ENCODE measurements at places on chromosomes 2 and 18. TPM values are rescaled to one million over a fixed set of nuclear protein-coding genes. Genes with fewer than 3 reads are reported as not detected.
A peak's percentile ranks its signal among the peaks of the same experiment; 100 is the strongest.

Gene CCBE1
- not detected for polyA plus RNA-seq

Gene ASB18
- polyA plus RNA-seq, result not detected

Gene TUBA4B
- not detected for polyA plus RNA-seq

Gene ANKRD62
- not detected for polyA plus RNA-seq

Gene TMEM247
- not detected for polyA plus RNA-seq

Gene MAB21L4
- polyA plus RNA-seq, result not detected

Gene NIFK
- 72.0 TPM for polyA plus RNA-seq

Gene COL4A4
- polyA plus RNA-seq, result 0.57 TPM

Gene CCDC178
- not detected for polyA plus RNA-seq

Gene ELOA2
- not detected for polyA plus RNA-seq

Gene DIS3L2
- 6.0 TPM for polyA plus RNA-seq

Gene CDK15
- not detected for polyA plus RNA-seq

DNA sequence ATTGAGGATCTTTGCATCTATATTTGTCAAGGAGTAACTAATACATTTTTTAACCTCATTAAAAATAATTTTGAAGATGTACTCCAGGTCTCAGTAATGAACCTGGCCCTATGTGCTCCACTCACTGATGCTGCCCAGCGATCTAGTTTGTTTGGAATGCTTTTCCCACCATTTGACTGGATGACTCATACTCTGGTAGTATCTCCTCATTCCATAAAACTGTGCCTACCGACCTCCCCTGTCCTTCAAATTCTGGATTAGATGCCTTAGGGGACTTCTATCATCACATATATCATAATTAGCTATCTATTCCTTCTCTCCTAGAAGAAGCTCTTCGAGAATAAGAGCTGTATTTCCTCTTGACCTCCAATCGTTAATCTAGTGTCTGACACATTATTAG, 83.8 kb downstream of the FAM117B start:
- H3K27ac ChIP-seq, result peak overlapping the region; percentile 10
- H3K27me3 ChIP-seq, result no peaks in the 10 kb centered on the region
- H3K4me1 ChIP-seq, result peaks cover 54% of the 10 kb centered on the region
- peaks cover 14% of the 10 kb centered on the region for H3K36me3 ChIP-seq
- peak overlapping the region; percentile 30 for H3K4me3 ChIP-seq

GRCh38 chr2:107984707-107985106, 1.6 kb upstream of the SLC5A7 start:
- H3K27ac ChIP-seq, result no peak overlapping the region
- no peak for DNase-seq
- H3K4me1 ChIP-seq, result no peaks in the 10 kb centered on the region
- H3K27me3 ChIP-seq, result peaks cover 24% of the 10 kb centered on the region
- no peak overlapping the region for H3K4me3 ChIP-seq
- no peaks in the 10 kb centered on the region for H3K36me3 ChIP-seq

DNA sequence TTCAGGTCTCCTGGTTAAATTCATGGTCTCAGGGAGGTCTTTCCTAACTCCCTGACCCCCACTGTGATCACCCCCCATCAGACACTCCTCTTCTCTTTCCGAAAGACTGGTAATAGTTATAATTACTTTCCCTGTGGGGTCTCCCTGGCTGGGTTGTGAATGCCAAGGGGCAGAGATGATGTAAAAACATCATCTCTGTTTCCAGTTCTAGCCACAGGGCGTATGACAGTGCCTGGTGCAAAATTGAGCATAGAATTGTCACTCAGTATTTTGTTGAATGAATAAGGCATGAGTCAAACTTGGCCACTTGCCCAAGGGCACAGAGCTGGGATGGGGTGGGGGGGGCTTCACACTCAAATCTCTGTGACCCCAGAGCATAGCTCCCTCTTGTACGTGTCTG, 65.2 kb downstream of the LTBP1 start:
- H3K4me1 ChIP-seq, result no peaks in the 10 kb centered on the region
- no peak overlapping the region for H3K4me3 ChIP-seq
- no peak overlapping the region for H3K27ac ChIP-seq
- H3K36me3 ChIP-seq, result no peaks in the 10 kb centered on the region

DNA sequence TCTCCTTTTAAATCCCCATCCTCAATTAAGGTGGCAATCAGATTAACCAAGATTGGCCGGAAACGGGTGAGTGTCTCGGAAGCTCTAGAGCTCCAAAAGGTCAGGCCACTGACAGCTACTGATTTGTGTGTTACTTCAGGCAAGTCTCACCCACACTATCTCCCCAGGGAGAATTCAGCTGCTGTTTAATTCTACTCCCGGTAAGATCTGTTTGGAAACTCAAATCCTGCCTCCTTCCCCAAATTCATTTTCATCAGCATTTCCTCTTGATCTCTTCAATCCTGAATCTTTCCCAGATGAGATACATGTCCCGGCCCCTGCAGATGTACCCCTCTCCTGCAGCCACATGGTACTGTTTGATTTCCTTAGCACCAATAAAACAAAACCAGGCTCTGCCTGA, 34.9 kb downstream of the EFR3B start:
- H3K27me3 ChIP-seq, result peaks cover 5% of the 10 kb centered on the region
- peaks cover 6% of the 10 kb centered on the region for H3K4me1 ChIP-seq
- H3K4me3 ChIP-seq, result no peak overlapping the region
- DNase-seq, result no peak
- H3K27ac ChIP-seq, result no peak overlapping the region

- H3K27ac ChIP-seq, result no peak overlapping the region
- H3K4me1 ChIP-seq, result no peaks in the 10 kb centered on the region
- H3K27me3 ChIP-seq, result no peaks in the 10 kb centered on the region
- no peaks in the 10 kb centered on the region for H3K36me3 ChIP-seq
- DNase-seq, result no peak
Measured at GRCh38 chr18:41170346-41170745, 784.7 kb upstream of the PIK3C3 start.

GRCh38 chr2:187224989-187225388, 223.1 kb downstream of the CALCRL start:
- no peak overlapping the region for H3K4me3 ChIP-seq
- no peak overlapping the region for H3K27ac ChIP-seq
- DNase-seq, result no peak

- H3K4me1 ChIP-seq, result peaks cover 16% of the 10 kb centered on the region
- no peaks in the 10 kb centered on the region for H3K36me3 ChIP-seq
- H3K27ac ChIP-seq, result no peak overlapping the region
- H3K27me3 ChIP-seq, result no peaks in the 10 kb centered on the region
Measured at GRCh38 chr18:9092665-9093064, 9.8 kb upstream of the NDUFV2 start.

GRCh38 chr2:25885933-25886332, 7.6 kb upstream of the ASXL2 start:
- H3K36me3 ChIP-seq, result no peaks in the 10 kb centered on the region
- no peak for DNase-seq
- no peak overlapping the region for H3K27ac ChIP-seq
- H3K4me3 ChIP-seq, result no peak overlapping the region
- peaks cover 5% of the 10 kb centered on the region for H3K4me1 ChIP-seq

GRCh38 chr18:76953156-76953555, 130.8 kb downstream of the ZNF236 start:
- no peak overlapping the region for H3K27ac ChIP-seq
- H3K27me3 ChIP-seq, result no peaks in the 10 kb centered on the region
- peaks cover 14% of the 10 kb centered on the region for H3K36me3 ChIP-seq
- no peak overlapping the region for H3K4me3 ChIP-seq
- DNase-seq, result no peak

DNA sequence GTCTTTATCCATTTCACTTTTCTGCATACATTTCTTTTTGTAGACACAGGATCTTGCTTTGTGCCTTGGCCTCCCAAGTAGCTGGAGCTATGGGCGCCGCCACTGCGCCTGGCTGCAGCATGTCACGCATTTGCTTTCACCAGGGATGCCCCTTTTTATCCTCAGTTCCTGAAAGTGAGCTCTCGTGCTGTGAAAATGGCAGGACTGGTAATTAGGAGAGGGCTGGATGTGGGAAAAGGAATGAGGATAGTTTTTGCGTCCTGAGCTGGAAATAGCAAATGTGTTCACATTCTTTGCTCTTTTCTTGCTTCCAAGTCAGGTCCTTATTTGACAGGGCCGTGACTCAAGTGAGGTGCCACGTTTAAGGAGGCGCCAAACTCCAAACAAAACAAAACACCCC, 104.6 kb downstream of the LDLRAD4 start:
- H3K27me3 ChIP-seq, result no peaks in the 10 kb centered on the region
- no peak overlapping the region for H3K4me3 ChIP-seq
- no peaks in the 10 kb centered on the region for H3K36me3 ChIP-seq
- no peak overlapping the region for H3K27ac ChIP-seq

DNA sequence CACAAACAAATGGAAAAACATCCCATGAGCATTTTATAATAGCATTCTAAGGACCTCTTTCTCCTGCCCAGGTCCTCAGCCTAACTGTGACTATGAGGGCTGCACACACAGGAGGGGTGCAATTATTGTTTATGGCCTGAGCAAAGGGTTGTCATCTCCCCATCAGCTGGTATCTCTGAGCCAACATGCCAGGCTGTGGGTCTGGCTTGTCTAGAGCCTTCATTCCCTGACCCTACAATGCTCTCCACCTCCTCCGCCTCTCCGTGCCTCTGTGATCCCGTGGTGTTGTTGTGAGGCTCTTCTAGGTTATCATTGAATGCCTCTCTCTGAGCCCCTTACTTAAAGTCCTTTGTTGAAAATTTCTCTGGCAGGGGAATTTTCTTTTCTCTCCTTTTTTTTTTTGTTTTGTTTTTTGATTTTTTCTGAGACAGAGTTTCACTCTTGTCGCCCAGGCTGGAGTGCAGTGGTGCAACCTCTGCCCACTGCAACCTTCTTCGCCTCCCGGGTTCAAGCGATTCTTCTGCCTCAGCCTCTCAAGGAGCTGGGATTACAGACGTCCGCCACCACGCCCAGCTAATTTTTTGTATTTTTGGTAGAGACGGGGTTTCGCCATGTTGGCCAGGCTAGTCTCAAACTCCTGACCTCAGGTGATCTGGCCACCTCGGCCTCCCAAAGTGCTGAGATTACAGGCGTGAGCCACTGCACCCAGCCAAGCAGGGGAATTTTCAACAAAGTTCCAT, 126.4 kb downstream of the SMAD7 start:
- no peak overlapping the region for H3K4me3 ChIP-seq
- peaks cover 31% of the 10 kb centered on the region for H3K27me3 ChIP-seq
- peak overlapping the region; percentile 62 for H3K27ac ChIP-seq

DNA sequence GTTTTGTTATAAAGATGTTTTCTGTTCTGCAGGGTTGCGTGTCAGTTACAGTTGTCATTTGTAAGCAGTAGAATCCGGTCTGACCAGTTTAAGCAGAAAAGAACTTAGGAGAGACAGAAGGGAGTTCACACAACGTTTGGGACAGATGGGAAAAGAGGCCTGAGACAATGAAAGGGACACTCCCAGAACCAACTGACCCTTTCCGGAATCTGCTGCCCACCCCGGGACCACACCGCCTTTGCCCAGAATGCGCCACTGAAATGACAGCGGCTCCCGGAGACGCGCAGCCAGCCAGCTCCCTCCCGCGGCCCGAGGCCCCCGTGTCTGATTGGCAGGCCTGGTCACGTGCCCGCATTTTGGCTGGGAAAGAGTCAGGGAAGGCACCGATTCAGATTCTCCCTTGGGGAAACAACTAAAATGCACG, 244.6 kb downstream of the BCL2 start:
- H3K27ac ChIP-seq, result no peak overlapping the region
- H3K36me3 ChIP-seq, result peaks cover 5% of the 10 kb centered on the region
- DNase-seq, result peak; percentile 41
- H3K4me1 ChIP-seq, result peaks cover 25% of the 10 kb centered on the region

DNA sequence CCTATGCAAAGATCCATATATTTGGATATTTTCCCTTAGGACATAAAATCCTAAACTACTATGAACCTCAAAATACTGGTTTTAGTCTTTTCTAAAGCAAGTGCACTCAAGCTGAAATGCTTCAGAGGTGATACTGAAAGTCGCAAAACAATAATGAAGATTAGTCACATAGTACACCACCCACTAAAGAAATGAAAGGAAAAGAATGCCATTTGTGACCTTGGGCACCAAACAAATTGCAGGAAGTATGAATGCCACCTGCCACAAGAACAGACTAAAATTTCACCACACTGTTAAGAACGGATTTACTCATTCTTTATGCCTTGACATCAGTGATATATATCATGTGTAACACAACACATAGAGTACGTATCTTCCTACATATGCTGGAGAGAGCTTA, 161.5 kb downstream of the ZNF521 start:
- H3K4me1 ChIP-seq, result no peaks in the 10 kb centered on the region
- no peak for DNase-seq

- no peaks in the 10 kb centered on the region for H3K4me1 ChIP-seq
- no peak overlapping the region for H3K27ac ChIP-seq
- peaks cover 5% of the 10 kb centered on the region for H3K27me3 ChIP-seq
Measured at GRCh38 chr18:8242151-8242696, 367.0 kb upstream of the RAB12 start.

- no peaks in the 10 kb centered on the region for H3K4me1 ChIP-seq
- H3K27me3 ChIP-seq, result peaks cover 8% of the 10 kb centered on the region
- H3K27ac ChIP-seq, result no peak overlapping the region
- H3K4me3 ChIP-seq, result no peak overlapping the region
- DNase-seq, result no peak
Measured at GRCh38 chr2:17429130-17429529, 89.1 kb downstream of the RAD51AP2 start.

GRCh38 chr2:226514895-226515294, 284.7 kb downstream of the IRS1 start:
- no peak overlapping the region for H3K27ac ChIP-seq
- peaks cover 7% of the 10 kb centered on the region for H3K27me3 ChIP-seq
- H3K36me3 ChIP-seq, result no peaks in the 10 kb centered on the region
- DNase-seq, result no peak
- H3K4me3 ChIP-seq, result no peak overlapping the region

- no peak for DNase-seq
- peaks cover 6% of the 10 kb centered on the region for H3K36me3 ChIP-seq
- H3K4me1 ChIP-seq, result no peaks in the 10 kb centered on the region
- no peak overlapping the region for H3K4me3 ChIP-seq
- H3K27ac ChIP-seq, result no peak overlapping the region
- H3K27me3 ChIP-seq, result peaks cover 37% of the 10 kb centered on the region
Measured at GRCh38 chr2:240277807-240278522, 137.5 kb upstream of the OTOS start.

- no peak overlapping the region for H3K27ac ChIP-seq
- H3K27me3 ChIP-seq, result no peaks in the 10 kb centered on the region
- H3K36me3 ChIP-seq, result no peaks in the 10 kb centered on the region
- DNase-seq, result no peak
- H3K4me1 ChIP-seq, result peaks cover 9% of the 10 kb centered on the region
Measured at GRCh38 chr2:226740039-226740648, 59.5 kb downstream of the IRS1 start.

GRCh38 chr2:181357979-181358378, 99.2 kb upstream of the ITGA4 start:
- H3K27ac ChIP-seq, result peak overlapping the region; percentile 40
- DNase-seq, result no peak
- H3K36me3 ChIP-seq, result no peaks in the 10 kb centered on the region
- H3K4me1 ChIP-seq, result peaks cover 7% of the 10 kb centered on the region

- no peak overlapping the region for H3K4me3 ChIP-seq
- DNase-seq, result no peak
- no peaks in the 10 kb centered on the region for H3K27me3 ChIP-seq
- no peaks in the 10 kb centered on the region for H3K36me3 ChIP-seq
- peaks cover 7% of the 10 kb centered on the region for H3K4me1 ChIP-seq
- H3K27ac ChIP-seq, result no peak overlapping the region
Measured at GRCh38 chr2:206855585-206856433, 83.5 kb upstream of the CPO start.

GRCh38 chr18:50042611-50043010, 152.3 kb downstream of the MYO5B start:
- no peak for DNase-seq
- no peak overlapping the region for H3K27ac ChIP-seq
- H3K36me3 ChIP-seq, result no peaks in the 10 kb centered on the region
- H3K27me3 ChIP-seq, result no peaks in the 10 kb centered on the region
